Kidney (tissue), 22 donors: ENCODE measurements at places on chromosomes 2 and 18.

GRCh38 chr18:77063260-77063659, 69.3 kb downstream of the MBP start:
- H3K27ac ChIP-seq, result peak overlapping the region; percentile 7
- no peak overlapping the region for H3K4me3 ChIP-seq
- H3K36me3 ChIP-seq, result no peaks in the 10 kb centered on the region
- no peaks in the 10 kb centered on the region for H3K27me3 ChIP-seq

GRCh38 chr2:226423498-226423960, 376.1 kb downstream of the IRS1 start:
- no peak overlapping the region for H3K4me3 ChIP-seq
- H3K4me1 ChIP-seq, result peaks cover 14% of the 10 kb centered on the region
- peak; percentile 37 for DNase-seq
- H3K27me3 ChIP-seq, result no peaks in the 10 kb centered on the region
- H3K27ac ChIP-seq, result no peak overlapping the region

DNA sequence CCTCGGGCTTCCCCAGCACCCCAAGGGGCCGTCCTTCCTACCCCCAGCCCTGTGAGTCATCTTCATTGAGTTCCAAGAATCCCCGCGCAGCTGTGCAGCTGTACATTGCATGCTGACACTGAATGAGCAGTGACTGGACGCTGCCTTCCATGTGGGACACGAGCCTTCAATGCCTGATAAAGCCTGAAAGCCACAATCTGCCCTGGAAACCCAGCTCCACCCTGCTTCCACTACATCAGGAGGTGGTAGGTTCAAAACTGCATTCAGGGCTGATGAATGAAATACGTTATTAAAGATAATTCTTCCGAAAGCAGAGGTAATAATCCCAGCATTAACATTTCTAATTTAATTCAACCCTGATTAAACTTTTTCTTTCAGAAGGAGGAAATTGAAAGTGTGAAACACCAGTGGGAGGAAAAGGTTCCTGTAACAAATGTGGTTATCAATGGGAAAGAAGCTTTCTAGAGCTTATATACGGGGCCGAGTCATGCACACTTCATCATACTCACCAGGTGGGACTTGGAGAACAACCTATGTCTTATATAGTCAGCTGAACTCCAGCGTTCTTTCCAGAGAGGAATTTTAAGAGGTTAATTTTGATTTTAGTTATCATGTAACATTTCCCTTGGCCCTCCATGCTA, 360.1 kb downstream of the LPIN1 start:
- no peak overlapping the region for H3K4me3 ChIP-seq
- H3K36me3 ChIP-seq, result no peaks in the 10 kb centered on the region
- no peak for DNase-seq
- no peaks in the 10 kb centered on the region for H3K4me1 ChIP-seq
- no peak overlapping the region for H3K27ac ChIP-seq

GRCh38 chr2:132754392-132754791, 84.4 kb upstream of the LYPD1 start:
- no peaks in the 10 kb centered on the region for H3K36me3 ChIP-seq
- no peak overlapping the region for H3K4me3 ChIP-seq
- H3K4me1 ChIP-seq, result no peaks in the 10 kb centered on the region
- no peak for DNase-seq
- no peak overlapping the region for H3K27ac ChIP-seq

- H3K27ac ChIP-seq, result no peak overlapping the region
- H3K27me3 ChIP-seq, result no peaks in the 10 kb centered on the region
- no peaks in the 10 kb centered on the region for H3K36me3 ChIP-seq
- no peaks in the 10 kb centered on the region for H3K4me1 ChIP-seq
- DNase-seq, result no peak
These were observed 333.7 kb downstream of the RAD51AP2 start for GRCh38 chr2:17184512-17184911.

DNA sequence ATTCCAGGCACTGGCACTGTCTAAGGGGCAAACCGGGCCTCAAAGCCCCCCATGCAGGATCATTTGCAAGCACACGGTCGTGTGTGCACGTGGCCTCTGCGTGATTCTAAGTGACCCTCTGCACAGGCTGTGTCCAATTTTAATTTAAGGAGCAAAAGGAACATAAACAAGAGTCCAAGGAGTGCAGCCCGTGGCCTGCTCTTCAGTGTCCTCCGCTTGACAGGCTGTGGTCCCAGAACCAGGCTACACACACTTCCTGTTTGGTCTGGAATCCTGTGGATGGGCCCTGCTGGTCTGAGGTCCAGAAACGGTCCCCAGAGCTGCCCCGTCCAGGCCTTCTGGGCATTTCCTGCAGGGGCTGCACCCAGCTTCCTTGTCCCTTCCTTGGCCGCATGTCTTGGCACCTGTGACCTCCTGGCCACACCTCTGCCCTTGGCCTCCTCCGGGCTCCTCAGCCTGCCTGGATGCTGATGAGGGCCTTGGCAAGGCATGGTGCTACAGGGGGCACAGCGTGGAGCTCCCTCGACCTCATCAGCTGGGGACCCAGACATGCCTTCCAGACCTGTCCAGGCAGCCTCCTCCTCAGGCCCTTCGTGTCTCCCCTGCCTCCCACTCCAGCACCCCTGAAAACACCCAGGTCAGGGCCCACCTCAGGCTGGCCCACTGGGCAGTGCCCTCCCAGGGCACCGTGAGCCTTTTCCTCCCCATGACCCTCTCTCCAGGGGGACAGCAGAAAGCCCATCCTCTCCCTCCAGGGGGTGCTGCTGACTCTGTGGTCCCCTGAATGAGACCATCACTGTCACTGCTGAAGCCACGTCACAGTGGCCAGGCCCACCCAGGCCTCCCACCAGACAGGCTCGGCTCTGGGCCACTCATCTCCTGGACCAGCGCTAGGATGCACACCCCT, 136.4 kb upstream of the GPC1 start:
- H3K4me1 ChIP-seq, result no peaks in the 10 kb centered on the region
- H3K36me3 ChIP-seq, result no peaks in the 10 kb centered on the region
- no peaks in the 10 kb centered on the region for H3K27me3 ChIP-seq
- no peak overlapping the region for H3K27ac ChIP-seq
- no peak overlapping the region for H3K4me3 ChIP-seq
- DNase-seq, result no peak

DNA sequence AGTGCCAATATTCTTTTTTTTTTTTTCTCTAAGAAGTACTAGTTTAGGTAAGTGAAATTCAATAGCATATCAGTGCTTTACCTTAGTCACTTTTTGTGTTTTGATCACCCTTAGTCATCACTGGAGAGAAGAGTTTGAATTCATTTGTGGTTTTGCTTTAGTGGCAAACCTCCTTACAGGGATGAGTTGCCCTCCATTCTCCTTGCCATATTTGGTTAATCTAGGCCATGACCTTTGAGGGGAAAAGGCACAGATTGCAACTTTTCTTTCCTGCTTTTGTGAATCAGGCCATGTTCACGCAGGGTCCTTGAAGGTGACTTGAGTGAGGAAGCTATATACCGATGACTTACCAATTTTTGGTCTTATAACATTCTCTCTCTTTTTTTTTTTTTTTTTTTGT, 34.4 kb downstream of the PLEKHA3 start:
- H3K27me3 ChIP-seq, result no peaks in the 10 kb centered on the region
- no peaks in the 10 kb centered on the region for H3K4me1 ChIP-seq
- no peak overlapping the region for H3K27ac ChIP-seq

DNA sequence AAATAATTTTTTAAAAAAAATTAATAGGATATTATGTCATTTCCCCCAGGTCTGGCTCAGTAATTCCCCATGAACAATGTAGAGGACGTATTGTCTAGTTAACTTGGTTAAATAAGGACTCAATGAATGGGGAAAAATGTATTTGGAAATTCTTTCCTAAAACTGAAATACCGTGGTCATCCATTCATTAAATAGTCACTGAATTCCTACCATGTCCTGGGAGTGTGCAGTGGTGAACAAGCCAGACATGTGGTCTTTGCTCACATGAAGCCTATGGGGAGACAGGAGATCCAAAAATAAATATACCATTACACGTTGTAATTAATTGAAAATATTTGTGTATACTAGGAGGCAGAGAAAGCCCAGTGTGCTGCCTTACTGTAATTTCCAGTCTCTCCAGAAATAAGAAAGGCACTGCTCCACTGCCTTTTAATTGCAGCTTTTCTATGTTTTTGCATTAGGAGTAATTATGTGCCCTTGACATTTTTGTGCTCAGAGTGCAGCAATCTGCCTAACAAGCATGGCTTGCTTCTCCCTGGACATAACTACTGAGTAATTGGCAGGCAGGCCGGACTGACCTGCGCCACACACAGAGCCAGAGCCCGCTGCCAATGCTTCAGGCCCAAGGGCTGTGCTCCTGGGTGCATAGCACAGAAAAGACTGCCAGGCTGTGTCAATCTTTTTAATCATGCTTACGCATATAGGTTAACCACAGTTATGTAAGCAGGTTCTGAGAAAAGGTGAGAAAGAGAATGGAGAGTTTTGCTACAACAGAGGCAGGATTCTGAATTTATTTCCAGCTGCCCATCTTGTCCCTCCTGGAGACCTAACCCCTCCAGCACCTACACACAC, 22.2 kb upstream of the TTC39C start:
- no peaks in the 10 kb centered on the region for H3K4me1 ChIP-seq
- H3K27me3 ChIP-seq, result no peaks in the 10 kb centered on the region
- H3K27ac ChIP-seq, result peak overlapping the region; percentile 60
- no peaks in the 10 kb centered on the region for H3K36me3 ChIP-seq

GRCh38 chr18:8667846-8668245, 37.5 kb upstream of the MTCL1 start:
- no peaks in the 10 kb centered on the region for H3K4me1 ChIP-seq
- H3K27ac ChIP-seq, result no peak overlapping the region
- DNase-seq, result no peak
- H3K27me3 ChIP-seq, result no peaks in the 10 kb centered on the region

- no peak overlapping the region for H3K4me3 ChIP-seq
- peaks cover 4% of the 10 kb centered on the region for H3K4me1 ChIP-seq
- no peak overlapping the region for H3K27ac ChIP-seq
- H3K27me3 ChIP-seq, result no peaks in the 10 kb centered on the region
- H3K36me3 ChIP-seq, result no peaks in the 10 kb centered on the region
- peak; percentile 49 for DNase-seq
These were observed 1.8 kb upstream of the CCDC68 start for GRCh38 chr18:54961016-54961423.
